ENCODE measurements at places on chromosomes 7 and 10.

- DNase-seq, result no peak
Measured at GRCh38 chr10:45423976-45424499, 50.0 kb downstream of the ALOX5 start.

- DNase-seq, result no peak
Measured at GRCh38 chr10:34449836-34450235, 365.3 kb downstream of the PARD3 start.

GRCh38 chr7:28013441-28013840 lies 167.2 kb downstream of the JAZF1 start:
- DNase-seq, result no peak

GRCh38 chr10:49149881-49150280 lies 16.1 kb upstream of the FAM170B start:
- DNase-seq, result no peak

GRCh38 chr10:99531696-99532593 lies 797 bp upstream of the NKX2-3 start:
- no peak for DNase-seq

- DNase-seq, result peak; percentile 30
Measured at GRCh38 chr7:108109221-108109908, 20.8 kb downstream of the LAMB4 start.

- no peak for DNase-seq
Measured at GRCh38 chr7:98130959-98131358, 24.3 kb downstream of the LMTK2 start.

GRCh38 chr10:235915-236314 lies 100.7 kb downstream of the ZMYND11 start:
- no peak for DNase-seq

- DNase-seq, result no peak
Measured at GRCh38 chr7:122803323-122803722, 82.9 kb downstream of the CADPS2 start.

DNA sequence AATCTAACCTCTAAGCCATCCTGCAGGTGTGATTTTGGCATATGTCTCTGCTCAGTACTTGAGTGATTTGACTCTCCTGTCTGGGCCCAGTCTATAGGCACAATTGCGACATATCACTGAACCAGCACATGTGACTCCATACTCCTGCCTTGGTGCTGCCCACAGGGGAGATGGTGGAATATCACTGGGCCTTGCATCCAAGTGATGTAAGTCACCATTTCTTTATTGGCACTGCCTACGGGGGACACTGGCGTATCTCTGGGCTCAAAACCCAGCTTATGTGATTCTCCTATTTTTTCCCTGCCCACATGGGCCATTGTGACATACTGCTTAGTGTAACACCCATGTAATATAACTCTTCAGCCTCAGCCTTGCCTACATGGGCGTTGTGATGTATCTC lies 48.1 kb upstream of the ZNF680 start:
- DNase-seq, result no peak

- DNase-seq, result no peak
Measured at GRCh38 chr7:79504607-79505389, 51.3 kb upstream of the MAGI2 start.

- DNase-seq, result peak; percentile 81
Measured at GRCh38 chr10:103584216-103585010, 90.9 kb downstream of the NEURL1 start.

DNA sequence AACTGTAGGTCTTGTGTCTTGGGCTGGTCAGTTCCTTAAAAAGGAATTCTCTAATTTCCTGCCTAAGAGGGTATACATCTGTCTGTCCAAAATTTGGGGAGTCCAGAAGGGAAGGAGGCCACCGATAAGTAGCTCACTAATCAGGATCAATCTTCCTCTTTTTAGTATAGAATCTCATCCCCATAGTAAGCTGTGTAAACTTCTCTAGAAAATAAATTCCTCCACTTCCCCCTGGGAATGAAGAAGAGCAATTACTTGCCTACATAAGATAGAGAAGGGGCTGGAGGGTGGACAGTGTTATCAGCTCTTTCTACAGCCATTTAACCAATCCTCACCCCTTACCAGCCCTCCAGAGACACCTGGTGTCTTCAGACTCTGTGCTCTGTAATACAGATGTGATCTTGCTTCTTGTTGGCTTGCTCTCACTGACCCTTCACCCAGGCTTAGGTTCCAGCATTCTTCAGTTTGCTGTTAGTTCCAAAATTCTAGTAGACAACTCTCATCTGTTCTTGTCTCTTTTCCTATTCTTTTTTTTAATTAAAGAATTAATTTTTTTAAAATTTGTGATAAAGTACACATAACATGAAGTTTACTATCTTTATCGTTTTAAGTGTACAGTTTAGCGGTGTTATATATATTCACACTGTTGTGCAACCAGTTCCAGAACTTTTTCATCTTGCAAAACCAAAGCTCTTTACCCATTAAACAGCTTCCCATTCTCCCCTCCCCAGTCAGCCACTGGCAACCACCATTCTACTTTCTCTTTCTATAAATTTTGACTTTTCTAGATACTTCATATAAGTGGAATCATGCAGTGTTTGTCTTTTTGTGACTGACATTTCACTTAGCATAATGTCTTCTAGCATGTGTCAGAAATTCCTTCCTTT lies 6.5 kb upstream of the PRKAR2B start:
- no peak for DNase-seq

GRCh38 chr7:22864301-22864700 lies 41.7 kb upstream of the TOMM7 start:
- DNase-seq, result no peak

- DNase-seq, result no peak
Measured at GRCh38 chr10:97217299-97217698, 31.5 kb upstream of the SLIT1 start.

- no peak for DNase-seq
Measured at GRCh38 chr7:111527545-111527944, 34.7 kb downstream of the IMMP2L start.

- no peak for DNase-seq
Measured at GRCh38 chr7:83964318-83964717, 230.3 kb downstream of the SEMA3A start.

- DNase-seq, result no peak
Measured at GRCh38 chr10:20492447-20492846, 404.7 kb downstream of the NEBL start.

DNA sequence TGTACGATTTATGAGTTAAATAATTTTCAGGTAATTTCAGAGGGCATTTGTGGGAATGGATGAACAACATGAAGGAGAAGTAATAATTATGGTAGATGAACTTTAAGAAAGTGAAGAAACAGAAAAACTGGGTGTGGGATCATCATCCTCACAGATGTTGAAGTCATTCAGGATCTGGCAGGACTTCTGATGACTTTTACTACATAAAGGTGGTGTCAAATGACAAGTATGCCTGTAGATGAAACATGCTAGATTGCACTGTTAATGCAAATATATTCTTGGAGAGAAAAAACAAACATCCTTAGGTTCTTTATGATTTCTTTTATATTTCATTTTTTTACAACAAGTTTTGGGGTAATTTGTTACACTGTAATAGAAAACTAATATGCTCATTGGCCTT lies 230.2 kb downstream of the PCLO start:
- DNase-seq, result no peak

DNA sequence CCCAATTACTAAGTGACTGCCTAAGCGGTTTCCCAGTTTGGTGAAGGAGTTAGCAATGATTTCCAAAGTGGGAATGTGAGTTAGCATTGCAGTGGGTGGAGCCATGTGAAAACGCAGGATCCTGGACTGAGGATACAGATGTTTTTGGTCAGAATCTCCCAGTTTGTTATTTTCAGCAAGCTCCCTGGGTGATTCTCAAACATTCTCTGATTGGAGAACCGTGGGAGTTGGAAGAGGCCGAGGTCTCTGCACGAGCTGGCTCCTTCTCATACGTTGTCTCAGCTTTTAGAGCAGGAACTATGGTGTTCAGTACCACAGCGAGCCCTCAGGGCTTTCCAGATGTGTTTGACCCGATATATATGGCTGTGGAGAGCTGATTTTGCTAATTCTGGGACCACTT lies 396.5 kb upstream of the NPVF start:
- DNase-seq, result no peak

DNA sequence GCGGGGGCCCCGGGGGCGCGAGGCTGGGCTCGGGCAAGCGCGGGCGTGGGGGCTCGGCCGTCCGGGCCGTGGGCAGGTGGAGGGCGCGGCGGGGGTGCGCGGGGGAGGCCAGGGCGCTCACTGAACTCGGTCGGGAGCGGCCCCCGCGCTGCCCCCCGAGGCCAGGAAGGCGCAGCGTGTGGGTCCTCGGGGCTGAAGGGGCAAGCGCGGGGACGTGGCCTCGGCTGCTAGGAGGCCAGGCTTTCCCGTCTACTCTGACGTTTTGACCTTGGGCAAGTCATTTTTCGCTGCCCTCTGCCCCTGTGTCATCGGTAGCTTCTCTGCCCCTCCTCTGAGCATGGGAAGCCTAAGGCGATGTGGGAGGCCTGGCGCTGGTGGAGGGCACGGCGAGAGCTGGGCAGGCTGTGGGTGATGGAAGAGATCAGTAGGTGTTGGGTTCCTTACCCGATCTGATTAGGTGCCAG lies 441 bp downstream of the FBH1 start:
- DNase-seq, result no peak

DNA sequence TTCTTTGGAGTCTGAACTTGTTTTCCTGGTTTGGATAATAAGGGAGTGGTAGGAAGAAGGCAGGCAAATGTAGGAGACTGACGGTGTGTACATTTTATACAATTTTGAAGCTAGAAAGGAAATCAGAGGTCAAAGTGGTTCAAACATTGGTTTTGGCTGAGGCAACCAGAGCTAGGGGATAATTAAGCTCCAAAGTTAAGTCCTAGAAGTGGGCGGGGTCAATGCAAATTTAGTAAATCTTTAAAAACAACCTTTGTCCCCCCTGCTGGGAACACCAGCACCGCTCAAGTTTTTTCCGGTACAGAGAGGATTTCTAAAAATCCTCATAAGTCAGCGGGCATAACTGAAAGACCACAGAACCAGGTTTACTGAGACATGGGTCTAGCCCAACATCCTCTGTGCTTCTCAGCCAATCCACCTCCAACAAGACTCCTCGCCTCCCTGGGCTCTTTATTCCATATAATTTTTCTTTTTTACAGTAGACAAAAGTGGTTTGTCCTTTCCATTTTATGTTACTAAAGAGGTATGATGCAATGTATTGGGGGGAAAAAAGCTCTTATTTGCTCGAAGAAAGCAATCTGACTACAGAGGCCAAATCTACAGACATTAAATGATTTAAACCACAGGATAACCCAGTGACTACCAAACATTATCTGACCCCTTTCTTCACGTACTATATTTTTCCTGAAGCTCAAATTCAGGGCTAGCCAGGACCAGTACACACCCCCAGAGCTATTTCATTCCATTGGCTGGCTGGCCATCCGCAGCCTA lies 1.6 kb downstream of the GLUD1 start:
- peak; percentile 42 for DNase-seq

- DNase-seq, result no peak
Measured at GRCh38 chr10:125157505-125157904, 2.9 kb downstream of the CTBP2 start.

DNA sequence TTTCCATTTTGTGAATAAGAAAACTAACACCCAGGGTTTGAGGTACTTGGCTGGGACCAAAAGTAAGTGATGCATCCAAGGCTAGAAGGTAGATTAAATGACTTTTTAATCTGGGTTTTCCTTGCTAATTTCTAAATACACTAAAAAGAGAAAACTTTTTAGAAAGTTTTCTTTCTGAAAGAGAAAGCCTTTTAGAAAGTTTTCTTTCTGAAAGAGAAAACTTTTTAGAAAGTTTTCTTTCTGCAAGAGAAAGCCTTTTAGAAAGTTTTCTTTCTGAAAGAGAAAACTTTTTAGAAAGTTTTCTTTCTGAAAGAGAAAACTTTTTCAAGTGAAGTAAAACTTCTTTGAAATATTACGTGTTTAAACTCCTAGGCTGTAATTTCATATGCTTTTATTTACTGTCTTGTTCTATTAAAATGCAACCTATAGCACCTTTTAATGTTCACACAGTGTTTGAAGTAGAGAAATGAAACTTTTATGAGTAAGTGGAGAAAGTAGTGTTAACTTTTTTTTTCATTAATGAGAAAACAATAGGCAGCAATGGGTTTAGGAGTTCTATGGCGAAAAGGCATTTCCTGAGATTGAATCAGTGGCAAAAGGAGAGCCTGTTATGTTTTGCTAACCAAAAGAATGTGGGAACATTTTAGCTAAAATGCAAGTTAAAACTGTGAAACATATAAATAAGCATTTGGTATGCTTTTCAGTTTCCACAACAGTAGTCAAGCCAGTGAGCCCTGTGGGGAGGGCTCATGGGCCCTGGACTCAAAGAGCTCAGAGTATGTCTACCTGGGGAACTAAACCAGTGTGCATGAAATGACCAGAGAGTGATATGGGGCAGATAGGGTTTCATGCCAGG lies 103.7 kb downstream of the RBM20 start:
- no peak for DNase-seq

DNA sequence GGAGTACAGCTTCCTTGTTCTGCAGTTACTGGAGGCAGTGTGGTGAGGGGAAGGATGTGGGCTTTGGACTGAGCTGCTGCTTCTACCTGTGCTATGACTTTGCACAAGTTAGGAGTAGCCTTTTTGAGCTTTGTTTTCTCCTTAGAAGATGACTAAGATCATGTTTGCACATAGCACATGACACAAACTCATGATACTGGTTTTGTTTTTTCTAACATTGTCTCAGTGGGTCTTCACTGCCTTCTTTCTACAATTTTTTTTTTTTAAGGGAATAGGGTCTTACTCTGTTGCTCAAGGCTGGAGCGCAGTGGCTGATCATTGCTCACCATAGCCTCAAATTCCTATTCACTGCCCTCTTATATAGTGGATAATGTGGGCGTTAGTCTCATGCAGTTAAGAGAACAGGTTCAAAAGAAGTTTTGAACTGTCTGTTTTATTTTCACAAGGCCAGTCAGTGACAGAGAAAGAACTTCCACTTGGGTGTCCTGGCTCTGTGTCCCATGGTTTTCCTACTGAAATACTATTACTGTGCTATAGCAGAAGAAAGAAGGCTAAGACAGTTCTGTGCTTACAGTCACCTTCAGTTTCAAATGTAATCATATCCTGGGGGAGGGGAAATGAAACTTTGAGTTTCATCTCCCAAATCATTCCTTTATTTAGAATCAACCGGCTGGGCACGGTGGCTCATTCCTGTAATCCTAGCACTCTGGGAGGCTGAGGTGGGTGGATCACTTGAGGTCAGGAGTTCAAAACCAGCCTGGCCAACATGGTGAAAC lies 72.0 kb downstream of the KAT6B start:
- peak; percentile 52 for DNase-seq

DNA sequence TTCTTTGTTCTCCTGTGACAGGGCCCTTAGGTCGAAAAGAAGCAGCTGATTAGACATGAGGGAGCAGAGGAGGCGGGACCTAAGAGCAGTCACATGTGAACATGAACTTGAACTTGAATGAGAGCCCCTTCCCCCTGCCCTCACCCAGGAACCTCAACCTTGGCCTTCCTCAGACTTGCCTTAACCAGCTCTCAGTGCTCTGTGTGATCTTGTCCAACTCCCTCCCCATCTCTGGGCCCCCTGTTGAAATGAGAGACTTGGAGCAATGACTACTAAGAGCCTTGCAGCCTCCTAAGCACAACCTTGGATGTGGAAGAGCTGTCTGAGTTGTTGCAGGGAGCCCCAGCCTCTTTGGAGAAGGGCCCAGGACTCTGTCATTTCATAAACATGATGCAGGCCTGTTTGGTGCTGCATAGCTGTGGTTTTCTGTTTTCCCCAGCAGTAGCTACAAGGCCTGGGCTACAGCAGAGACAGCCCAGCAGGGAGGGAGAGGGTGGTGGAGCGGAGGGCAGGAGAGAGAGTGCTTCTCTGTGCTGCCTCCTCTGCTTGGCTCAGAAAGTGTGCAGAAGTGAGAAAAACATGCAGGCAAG lies 123.9 kb upstream of the ZMIZ1 start:
- DNase-seq, result no peak

GRCh38 chr7:876972-877311 lies 588 bp downstream of the GET4 start:
- DNase-seq, result no peak

GRCh38 chr10:23293145-23293724 lies 51.4 kb downstream of the C10orf67 start:
- peak; percentile 61 for DNase-seq
